Stimulated activated CD8-positive, alpha-beta memory T cell treated with anti-CD3 and anti-CD28 coated beads, Interleukin-7, amount 100 ng/mL, for 48 hours (primary cell): ENCODE measurements at places on chromosomes 6 and 20.

DNA sequence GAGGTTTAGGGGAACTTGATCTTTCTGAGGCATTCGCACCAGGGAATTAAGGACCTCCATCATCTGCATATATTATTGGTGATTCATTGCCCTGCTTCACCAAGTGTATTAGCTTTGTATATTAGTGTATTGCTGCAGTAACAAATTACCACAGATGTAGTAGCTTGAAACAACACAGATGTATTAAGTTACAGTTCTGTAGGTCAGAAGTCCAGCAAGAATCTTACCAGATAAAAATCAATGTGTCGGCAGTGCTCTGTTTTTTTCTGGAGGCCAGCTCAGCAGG is 65.8 kb downstream of the HMGN3 start:
- no peak for DNase-seq

- no peak for DNase-seq
Measured at GRCh38 chr6:136524339-136524935, 25.8 kb downstream of the MAP7 start.

- DNase-seq: no peak
Measured at GRCh38 chr6:144268794-144269349, 16.3 kb upstream of the UTRN start.

DNA sequence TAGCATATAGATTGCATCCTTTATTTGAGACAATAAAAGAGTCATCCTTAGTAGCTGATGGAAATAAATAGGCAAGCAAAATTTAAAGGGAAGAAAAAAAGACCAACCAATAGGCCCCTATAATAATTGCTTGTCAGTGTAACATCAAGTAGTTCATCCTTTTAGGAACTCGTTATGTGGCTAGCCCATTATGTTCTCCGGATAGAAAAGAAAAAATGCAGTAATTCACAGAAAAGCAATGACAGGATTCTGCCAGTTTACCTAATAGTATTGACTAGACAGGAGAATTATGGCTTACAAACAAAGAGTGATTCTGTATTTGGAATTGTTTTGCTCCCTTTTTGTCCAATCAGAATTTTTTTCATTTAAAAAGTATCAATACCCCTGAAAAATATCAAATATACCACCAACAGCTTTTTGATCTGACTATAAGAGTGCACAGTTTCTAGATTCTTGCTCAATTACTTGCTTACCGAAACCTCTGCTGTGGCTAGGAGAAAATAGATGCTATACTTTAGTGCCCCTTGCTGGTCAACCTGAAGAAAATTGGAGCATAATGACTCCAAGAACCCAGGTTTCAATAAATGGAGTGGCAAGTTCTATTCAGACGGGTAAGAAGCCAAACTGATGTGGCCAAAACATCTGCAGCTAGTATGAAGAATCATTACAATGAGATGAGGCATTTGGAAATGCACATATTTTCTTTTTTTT is 91.5 kb upstream of the SASH1 start:
- DNase-seq: no peak

- no peak for DNase-seq
Measured at GRCh38 chr20:41499961-41500725, 118.0 kb downstream of the CHD6 start.
